A375 (cell line): ENCODE measurements at places on chromosomes 1 and 21. TPM values are rescaled to one million over a fixed set of nuclear protein-coding genes. Genes with fewer than 3 reads are reported as not detected.

PRAMEF26 gene
- not detected in 2 replicates for total RNA-seq

MDM4 gene
- total RNA-seq = 47.3 and 50.9 TPM in 2 replicates

CASQ2 gene
- total RNA-seq = not detected in 2 replicates

GABRD gene
- total RNA-seq = not detected in 2 replicates

GALNT2 gene
- total RNA-seq = 136 and 145 TPM in 2 replicates

SMG5 gene
- 93.9 and 103 TPM in 2 replicates for total RNA-seq

FAM151A gene
- not detected in 2 replicates for total RNA-seq

LAX1 gene
- not detected in 2 replicates for total RNA-seq

ARV1 gene
- 19.5 and 22.9 TPM in 2 replicates for total RNA-seq

SPRR4 gene
- not detected in 2 replicates for total RNA-seq

PLA2G5 gene
- total RNA-seq = not detected in 2 replicates

CLIC6 gene
- total RNA-seq = not detected in 2 replicates

LORICRIN gene
- not detected in 2 replicates for total RNA-seq

UBIAD1 gene
- total RNA-seq = 15.2 and 16.3 TPM in 2 replicates

TNNI3K gene
- total RNA-seq = 0.23 TPM in 1 of 2 replicates, not detected in the other

S100A9 gene
- total RNA-seq = not detected in 2 replicates

NR5A2 gene
- 0.37 and 0.60 TPM in 2 replicates for total RNA-seq

BMP8B gene
- total RNA-seq = 10.3 and 10.9 TPM in 2 replicates

OR2T29 gene
- total RNA-seq = not detected in 2 replicates

BATF3 gene
- 4.9 and 5.9 TPM in 2 replicates for total RNA-seq

LRRC3 gene
- total RNA-seq = 0.08 and 0.11 TPM in 2 replicates

XCL1 gene
- total RNA-seq = 0.49 and 0.98 TPM in 2 replicates

GATAD2B gene
- 9.7 and 11.2 TPM in 2 replicates for total RNA-seq

ITGB2 gene
- total RNA-seq = 1.7 and 1.8 TPM in 2 replicates

MSH4 gene
- 0.04 and 0.08 TPM in 2 replicates for total RNA-seq

ITLN2 gene
- 0.15 TPM in 1 of 2 replicates, not detected in the other for total RNA-seq

PDPN gene
- 0.80 TPM in 1 of 2 replicates, not detected in the other for total RNA-seq

ERICH3 gene
- not detected in 2 replicates for total RNA-seq

KIF21B gene
- 19.9 and 20.8 TPM in 2 replicates for total RNA-seq

FCRL4 gene
- total RNA-seq = not detected in 2 replicates

B3GALT2 gene
- 2.1 and 3.3 TPM in 2 replicates for total RNA-seq

MATN1 gene
- total RNA-seq = 0.45 and 0.91 TPM in 2 replicates

JAM2 gene
- total RNA-seq = 0.04 TPM in 1 of 2 replicates, not detected in the other

AJAP1 gene
- 12.2 and 14.2 TPM in 2 replicates for total RNA-seq

KIAA1614 gene
- total RNA-seq = 0.08 and 0.15 TPM in 2 replicates

RGSL1 gene
- total RNA-seq = not detected in 2 replicates

HHIPL2 gene
- total RNA-seq = 0.23 and 1.6 TPM in 2 replicates

TRAPPC10 gene
- total RNA-seq = 13.7 and 13.9 TPM in 2 replicates

SLAMF7 gene
- total RNA-seq = 1.8 and 3.2 TPM in 2 replicates

PIK3R3 gene
- 4.4 and 4.8 TPM in 2 replicates for total RNA-seq

PRAMEF14 gene
- total RNA-seq = not detected in 2 replicates

ATP1A2 gene
- total RNA-seq = not detected in 2 replicates
